Stimulated activated CD8-positive, alpha-beta memory T cell treated with anti-CD3 and anti-CD28 coated beads, Interleukin-4, amount 100 ng/mL, for 1 hour (primary cell): ENCODE measurements at places on chromosomes 13 and 19.

DNA sequence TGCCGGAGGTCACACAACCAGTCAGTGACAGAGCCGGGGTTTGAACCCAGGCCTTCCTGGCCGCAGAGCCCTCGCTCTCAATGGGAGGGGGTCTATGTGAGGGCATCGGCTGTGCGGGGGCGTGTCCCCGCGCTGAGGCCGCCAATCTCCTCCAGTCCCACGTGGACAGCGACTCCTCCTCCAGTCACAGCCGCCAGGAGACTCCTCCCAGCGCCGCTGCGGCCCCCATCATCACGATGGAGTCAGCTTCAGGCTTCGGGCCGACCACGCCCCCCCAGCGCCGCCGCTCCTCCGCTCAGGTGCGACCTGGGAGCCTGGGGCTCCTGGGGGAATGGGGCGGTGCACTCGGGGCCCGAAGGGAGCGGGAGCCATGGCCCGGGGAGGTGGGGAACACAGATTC is 6.0 kb downstream of the SPRED3 start:
- DNase-seq: peak; percentile 28

GRCh38 chr13:91747186-91747585 is 348.8 kb downstream of the GPC5 start:
- DNase-seq: no peak

DNA sequence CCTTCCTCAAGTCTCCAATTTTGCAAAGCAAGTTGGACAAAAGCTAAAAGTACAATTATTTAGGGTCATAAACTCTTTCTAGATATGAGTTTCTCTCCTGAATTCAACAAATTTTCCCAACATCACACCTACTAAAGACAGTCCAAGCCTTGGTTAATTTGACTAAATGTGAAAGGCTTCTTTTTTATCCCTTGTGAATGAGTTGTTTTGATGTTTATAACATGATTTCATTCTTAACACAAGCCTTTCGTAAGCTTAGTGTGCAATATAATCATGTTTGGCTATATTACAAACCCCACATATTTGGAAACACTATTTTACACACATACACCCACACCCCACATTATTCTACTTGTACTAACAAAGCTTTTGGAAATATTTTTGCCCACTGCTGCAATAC is 57.3 kb downstream of the ZC3H13 start:
- DNase-seq: no peak

DNA sequence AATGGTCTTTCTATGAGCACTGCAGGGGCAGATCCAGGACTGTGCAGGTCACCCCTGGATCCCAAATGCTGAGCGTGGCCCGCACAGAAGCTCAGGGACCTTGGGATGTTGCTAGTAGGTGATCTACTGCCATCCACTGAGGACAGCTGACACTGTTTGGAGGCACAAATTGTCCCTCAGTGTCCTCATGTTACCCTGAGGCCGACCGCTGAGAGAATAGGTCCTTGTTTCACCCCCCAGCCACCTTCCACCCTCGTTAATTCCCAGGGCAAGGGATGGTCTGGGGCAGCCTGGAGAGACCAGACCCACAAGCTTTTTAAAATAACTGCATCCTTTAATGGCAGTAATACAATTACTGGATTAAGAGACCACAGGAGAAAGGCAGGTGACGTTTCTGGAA is 15.4 kb upstream of the TMEM160 start:
- no peak for DNase-seq

- no peak for DNase-seq
These were observed 11.6 kb downstream of the OXGR1 start for GRCh38 chr13:96982672-96983071.

- DNase-seq: no peak
These were observed 236.4 kb upstream of the PCDH9 start for GRCh38 chr13:67466569-67466968.

DNA sequence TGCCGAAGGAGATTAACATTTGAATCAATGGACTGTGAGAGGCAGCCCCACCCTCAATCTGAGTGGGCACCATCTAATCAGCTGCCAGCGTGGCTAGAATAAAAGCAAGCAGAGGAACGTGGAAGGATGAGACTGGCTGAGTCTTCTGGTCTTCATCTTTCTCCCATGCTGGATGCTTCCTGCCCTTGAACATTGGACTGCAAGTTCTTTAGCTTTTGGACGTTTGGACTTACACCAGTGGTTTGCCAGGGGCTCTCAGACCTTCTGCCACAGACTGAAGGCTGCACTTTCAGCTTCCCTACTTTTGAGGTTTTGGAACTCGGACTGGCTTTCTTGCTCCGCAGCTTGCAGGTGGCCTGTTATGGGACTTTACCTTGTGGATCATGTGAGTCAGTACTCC is 14.7 kb downstream of the NHLRC3 start:
- DNase-seq: no peak

- DNase-seq: no peak
These were observed 101.6 kb downstream of the RAP2A start for GRCh38 chr13:97535614-97536013.

- no peak for DNase-seq
These were observed 15.5 kb downstream of the DPP9 start for GRCh38 chr19:4707956-4708650.

- no peak for DNase-seq
These were observed 828.4 kb upstream of the SLC10A2 start for GRCh38 chr13:103894626-103895025.

DNA sequence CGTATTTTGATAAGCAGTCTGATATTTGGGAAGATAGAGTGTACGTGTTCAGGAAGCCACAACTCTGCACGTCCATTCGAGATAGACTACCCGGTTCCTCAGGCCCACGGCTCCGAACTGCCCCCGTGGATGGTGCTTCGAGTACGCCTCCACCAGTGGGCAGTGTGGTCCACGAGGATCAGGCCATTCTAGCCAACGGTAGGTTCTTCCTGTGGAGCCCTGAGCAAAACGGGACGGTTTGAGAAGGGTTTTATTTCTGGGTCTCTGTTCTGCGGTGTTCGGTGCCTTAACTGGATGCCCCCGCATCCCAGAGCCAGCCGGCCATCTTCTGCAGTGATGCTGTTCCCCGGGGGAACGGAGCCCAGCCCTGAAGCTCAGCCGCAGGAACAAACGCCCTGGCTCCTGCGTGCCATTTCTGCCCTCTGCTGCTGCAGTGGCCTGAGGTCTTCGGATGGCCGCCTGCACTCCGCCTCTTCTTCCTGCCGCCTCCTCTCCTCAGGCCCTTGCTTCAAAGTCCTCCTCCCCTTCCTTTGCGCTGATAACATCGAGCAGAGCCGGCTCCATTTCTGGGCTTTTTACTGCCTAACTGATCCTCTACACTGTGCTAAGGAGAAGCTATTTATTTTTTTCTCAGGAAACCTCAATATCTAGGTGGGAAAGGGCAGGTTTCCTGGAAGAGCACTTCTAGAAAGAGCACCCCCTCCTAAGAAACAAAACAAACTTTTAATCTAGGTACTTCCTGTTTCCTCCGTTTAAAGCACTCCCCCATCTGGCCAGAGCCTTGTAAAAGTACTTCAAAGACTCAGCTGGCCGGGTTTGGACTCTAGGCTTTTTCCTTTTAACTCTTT is 36.2 kb upstream of the SLC46A3 start:
- DNase-seq: no peak

DNA sequence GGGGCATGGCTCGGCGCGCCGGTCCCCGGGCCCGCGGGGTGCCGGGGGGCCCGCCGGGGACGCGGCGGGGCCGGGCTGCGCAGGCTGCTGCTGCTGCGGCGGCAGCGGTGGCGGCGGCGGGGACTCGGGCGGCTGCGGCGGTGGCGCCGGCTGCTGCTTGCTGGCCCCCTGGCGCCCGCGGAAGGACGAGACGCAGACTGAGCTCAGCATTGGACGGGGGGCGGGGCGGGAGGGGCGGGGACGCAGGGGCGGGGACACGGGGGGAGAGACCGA is 368 bp downstream of the KCNC3 start:
- DNase-seq: no peak

- no peak for DNase-seq
These were observed 37.1 kb downstream of the MLLT1 start for GRCh38 chr19:6242677-6243076.

- no peak for DNase-seq
These were observed 276.6 kb upstream of the ZNF507 start for GRCh38 chr19:32068793-32069192.

DNA sequence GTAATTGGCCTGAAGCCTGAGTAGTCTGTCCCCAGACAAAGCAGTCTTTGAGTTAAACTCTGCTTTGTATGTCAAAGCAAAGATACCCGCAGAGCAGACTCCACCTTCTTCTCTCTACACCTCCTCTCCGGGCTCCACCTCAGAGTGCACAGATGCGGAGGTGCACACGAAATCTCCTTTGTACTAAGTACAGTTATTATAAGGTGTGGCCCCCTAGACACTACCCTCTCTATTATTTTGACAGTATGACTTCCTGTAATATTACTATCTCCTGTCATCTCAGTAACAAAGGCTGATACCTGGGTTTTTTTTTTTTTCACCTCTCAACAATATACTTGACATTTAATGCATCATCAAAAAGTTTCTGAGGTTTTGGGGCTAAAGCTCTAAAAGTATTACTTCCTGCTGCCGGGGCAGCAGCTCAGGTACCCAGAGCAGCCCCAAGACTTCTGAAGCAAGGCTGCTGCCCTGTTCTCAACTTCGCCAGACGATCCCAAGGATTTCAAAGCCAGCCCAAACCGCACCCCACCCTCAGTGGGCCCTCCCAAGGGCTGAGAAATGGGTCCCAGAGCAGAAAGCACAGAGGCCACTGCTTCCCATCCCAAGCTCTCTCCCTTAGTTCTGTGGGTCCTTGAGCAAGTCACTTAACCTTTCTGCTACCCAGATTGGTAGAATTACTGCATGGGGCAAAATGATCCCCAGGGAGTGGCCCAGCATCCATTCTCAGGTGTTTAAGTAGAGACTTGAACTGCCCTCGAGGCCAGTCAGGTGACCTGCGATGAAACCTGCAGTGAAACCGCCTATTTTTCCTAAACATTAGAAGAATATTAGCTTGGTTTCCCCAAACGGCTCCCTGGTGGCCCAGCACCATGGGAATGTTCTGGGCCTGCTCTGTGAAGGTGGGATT is 180.6 kb downstream of the FOXO1 start:
- DNase-seq: peak; percentile 23

GRCh38 chr13:110042253-110042950 is 256.0 kb upstream of the IRS2 start:
- no peak for DNase-seq

- DNase-seq: peak; percentile 38
These were observed at the start of gene KCNC3 for GRCh38 chr19:50329146-50329925. KCNC3 (minus strand) TSS chr19:50329377; CDS start chr19:50329082, 295 bp downstream.

- DNase-seq: no peak
These were observed 1251.0 kb downstream of the PCDH17 start for GRCh38 chr13:58882516-58882915.

DNA sequence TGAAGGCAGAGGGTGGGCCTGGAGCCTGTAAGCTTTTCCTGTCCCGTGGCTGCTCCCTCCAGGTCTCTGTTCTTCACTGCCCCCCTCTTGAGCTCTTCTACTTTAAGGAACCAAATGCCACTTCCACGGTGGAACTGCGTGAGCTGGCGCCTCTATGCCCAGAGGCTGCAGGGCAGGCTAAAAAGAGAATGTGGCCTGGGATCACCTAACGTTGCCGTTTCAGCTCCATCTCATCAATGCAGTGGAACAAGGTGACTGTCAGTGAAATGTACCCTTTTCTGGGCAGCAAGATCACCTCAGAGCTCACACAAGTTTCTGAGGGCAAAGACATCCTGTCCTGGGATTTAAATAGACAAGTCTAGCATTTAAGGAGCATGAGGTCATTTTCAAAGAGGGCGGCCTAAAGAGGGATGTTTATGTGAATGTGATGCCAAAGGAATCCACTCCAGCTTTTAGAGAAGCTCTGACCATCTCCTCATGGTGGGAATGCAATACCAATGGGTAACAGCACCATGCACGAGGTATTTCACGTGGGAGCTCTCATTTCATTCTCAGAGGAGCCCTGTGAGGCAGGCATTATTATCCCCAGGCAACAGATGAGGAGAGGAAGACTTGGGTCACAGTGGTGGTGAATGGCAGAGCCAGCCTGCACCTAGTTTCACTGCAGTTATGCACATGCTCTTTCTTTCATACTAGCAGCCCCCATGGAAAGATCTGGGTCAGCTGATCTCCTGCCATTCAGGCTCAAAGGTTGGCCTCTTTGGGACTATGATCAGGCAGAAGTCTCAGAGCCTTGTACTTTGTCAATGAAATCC is 39.3 kb downstream of the RGCC start:
- DNase-seq: no peak

DNA sequence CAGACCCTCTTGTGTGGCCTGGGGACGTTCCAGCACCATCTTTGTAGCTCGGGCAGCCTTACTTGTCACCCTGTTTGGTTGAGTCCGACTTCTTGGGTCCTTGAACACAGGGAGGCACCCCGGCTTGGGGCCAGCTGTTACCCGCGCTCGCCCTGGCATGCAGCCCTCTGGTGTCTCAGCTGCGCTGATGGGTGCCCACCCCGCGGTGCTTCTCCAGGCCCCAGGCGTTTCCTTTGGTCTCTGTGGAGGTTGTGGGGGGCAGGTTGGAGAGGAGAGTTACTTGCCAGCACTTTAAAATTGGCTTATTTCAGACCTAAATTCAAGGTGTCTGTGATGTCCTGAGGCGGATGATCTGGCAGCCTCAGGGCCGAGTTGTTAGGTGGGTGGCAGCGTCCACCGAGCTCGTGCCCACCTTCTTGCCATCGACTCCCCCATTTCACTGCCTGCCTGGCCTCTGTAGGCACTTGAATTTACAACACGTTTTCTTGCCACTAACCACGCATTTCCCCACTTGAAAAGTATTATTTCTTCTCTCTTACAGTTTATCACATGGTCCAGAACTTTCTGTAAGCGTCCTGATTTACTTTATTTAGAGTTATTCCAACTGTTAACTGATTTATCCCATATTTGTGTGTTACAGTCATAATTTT is 16.9 kb downstream of the UBAC2 start:
- DNase-seq: no peak

DNA sequence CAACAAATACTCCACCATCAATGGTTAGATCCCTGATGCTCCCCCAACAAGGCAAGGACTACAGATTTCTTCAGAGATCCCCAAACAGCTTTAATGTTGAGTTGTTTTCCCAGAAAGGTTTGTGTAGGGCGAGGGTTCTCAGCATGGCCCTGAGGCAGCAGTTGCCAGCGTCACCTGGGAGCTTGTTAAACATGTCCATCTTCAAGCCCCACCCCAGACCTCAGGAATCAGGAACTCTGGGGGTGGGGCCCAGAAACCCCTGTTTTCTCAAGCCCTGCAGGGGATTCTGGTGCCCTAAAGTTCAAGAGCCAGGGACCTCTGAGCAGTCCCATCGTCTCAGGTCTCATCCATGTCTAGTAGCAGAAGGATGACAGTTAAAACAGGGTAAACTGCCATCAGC is 9.6 kb downstream of the EFNB2 start:
- DNase-seq: no peak

DNA sequence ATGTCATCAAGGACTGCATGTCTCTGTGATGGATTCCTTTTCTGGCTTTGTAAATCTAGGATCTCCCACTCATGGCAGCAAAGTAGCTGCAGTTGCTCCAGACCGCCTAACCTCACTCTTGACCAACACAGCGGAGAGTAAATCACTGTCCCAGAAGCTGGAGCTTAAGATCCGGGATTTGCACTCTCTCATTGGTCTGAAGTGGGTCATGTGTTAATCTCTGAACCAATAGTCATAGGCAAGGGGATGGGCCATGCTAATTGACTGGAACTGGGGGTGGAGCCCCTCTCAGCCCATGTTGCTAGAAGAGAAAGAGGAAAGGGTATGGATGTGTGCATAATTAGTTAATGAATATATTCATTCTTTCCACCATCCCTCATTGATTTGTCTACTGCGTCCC is 34.0 kb downstream of the VAV1 start:
- DNase-seq: no peak

- no peak for DNase-seq
These were observed 180.5 kb downstream of the COL4A1 start for GRCh38 chr13:110126391-110126961.
